Fibroblast of lung (primary cell): ENCODE measurements at places on chromosomes 2 and 18. TPM values are rescaled to one million over a fixed set of nuclear protein-coding genes. Genes with fewer than 3 reads are reported as not detected.

DNA sequence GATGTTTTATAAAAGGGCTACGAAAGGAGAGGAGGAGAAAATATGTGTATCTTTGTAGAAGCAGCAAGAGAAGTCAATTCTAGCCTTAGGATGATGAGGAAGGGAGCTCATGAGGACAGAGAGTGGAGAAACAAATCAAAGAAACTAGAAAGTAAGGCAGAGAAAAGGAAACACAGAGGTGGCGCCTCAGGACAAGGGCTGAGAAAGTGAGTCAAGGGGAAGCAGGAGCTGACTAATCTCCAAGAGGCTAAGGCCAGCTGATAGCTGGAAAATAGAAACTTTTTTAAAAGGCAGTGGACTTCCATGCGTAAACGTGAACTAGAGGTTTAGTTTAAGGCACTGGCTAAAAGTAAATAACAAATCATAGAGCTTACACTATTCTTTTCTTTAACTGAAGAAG, 173.3 kb downstream of the ANKRD44 start:
- H3K4me3 ChIP-seq: no peak overlapping the region
- no peaks in the 10 kb centered on the region for H3K27me3 ChIP-seq
- H3K27ac ChIP-seq: no peak overlapping the region
- H3K36me3 ChIP-seq: no peaks in the 10 kb centered on the region

Gene AQP12A
- not detected in 2 replicates for total RNA-seq

Gene RAD51AP2
- total RNA-seq: under 0.01 and 0.17 TPM in 2 replicates

GRCh38 chr2:59080451-59081181, 839.5 kb upstream of the FANCL start:
- no peaks in the 10 kb centered on the region for H3K36me3 ChIP-seq
- no peak overlapping the region for H3K27ac ChIP-seq
- H3K4me1 ChIP-seq: no peaks in the 10 kb centered on the region
- no peaks in the 10 kb centered on the region for H3K27me3 ChIP-seq
- H3K4me3 ChIP-seq: no peak overlapping the region
- no peak for DNase-seq

DNA sequence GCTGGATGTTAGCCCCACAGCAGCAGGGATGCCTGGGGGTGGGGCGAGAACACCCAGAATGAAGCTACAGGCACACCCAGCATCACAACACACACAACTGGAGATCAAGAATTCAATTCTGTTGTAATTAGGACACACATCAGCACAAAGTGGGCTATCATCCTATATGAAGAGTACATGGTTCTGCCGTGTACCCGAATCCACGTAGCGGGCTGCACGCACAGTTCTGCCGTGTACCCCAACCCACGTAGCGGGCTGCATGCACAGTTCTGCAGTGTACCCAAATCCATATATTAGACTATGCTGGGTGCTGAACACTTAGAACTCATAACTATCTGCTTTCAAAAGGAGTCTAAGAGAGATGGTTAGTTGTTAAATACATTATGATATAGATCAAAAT, 86.5 kb downstream of the EIPR1 start:
- no peaks in the 10 kb centered on the region for H3K36me3 ChIP-seq
- H3K4me1 ChIP-seq: no peaks in the 10 kb centered on the region
- H3K27ac ChIP-seq: no peak overlapping the region
- DNase-seq: no peak
- no peak overlapping the region for H3K4me3 ChIP-seq
- no peaks in the 10 kb centered on the region for H3K27me3 ChIP-seq

DNA sequence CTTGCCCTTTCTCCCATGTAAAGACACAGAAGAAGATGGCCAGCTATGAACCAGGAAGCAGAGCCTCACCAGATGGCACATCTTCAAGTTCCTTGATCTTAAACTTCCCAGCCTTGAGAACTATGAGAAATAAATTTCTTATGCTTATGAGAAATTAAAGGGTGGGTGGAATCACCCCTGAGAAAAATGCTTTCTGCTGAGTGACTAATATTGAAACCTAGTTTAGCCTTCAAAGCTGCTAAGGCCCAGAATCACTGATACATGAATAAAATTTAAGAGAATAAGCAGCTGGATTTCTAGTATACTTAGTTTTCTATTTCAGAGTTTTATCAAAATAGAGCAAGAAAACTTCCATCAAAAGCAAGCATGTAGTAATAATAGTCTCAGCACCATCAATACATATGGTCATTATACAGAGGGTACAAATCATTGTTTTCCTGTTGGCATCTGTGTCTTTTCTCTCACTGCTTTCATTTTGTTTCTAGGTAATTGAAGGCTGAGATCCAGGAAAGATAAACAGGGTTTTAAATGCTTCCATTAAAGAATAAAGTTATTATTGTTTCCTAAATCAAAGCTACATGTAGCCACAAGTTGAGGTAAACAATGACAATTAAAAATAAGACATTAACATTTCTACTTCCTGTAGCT, 53.3 kb upstream of the COL5A2 start:
- H3K4me3 ChIP-seq: no peak overlapping the region
- DNase-seq: no peak
- peaks cover 2% of the 10 kb centered on the region for H3K4me1 ChIP-seq
- no peak overlapping the region for H3K27ac ChIP-seq
- no peaks in the 10 kb centered on the region for H3K36me3 ChIP-seq

Gene TUBB8B
- not detected in 2 replicates for total RNA-seq

- no peaks in the 10 kb centered on the region for H3K36me3 ChIP-seq
- H3K27ac ChIP-seq: no peak overlapping the region
- H3K4me3 ChIP-seq: no peak overlapping the region
Measured at GRCh38 chr2:127173057-127173456, 47.0 kb downstream of the CYP27C1 start.

DNA sequence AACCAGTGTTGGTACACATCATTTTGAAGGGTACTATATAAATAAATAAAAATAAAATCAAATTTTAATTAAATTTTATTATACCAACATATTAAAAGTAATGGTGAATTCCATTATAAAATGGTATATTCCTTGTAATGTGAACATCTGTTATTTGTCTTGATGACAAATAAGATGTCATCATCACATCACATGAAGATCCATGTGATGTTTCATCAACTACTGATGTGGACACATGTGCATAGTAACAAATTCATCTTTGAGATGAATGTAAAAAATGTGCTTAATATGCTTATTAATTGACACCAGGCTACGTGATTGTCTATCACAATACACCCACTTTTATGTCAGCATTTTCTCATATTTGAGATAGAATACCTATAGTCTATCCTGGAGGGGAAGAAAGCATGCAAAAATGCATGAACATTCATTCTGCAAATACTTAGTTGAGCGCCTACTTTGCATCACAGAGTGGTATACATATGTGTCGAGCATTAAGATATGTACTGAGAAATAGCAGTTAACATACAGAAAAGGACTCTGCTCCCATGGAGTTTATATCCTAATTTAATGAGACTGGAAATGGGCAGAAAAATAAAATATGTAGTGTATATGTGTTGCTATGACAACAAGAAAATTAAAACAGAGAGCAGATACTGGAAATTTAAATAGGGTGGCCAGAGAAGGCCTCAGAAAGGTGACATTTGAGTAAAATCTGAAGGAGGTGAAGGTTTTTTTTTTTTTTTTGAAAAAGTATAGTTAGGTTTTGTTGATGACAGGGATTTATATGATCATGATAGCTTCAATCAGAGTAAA, 281.1 kb downstream of the ARHGAP15 start:
- no peaks in the 10 kb centered on the region for H3K36me3 ChIP-seq
- no peak for DNase-seq
- H3K27ac ChIP-seq: no peak overlapping the region
- no peak overlapping the region for H3K4me3 ChIP-seq
- H3K27me3 ChIP-seq: no peaks in the 10 kb centered on the region
- no peaks in the 10 kb centered on the region for H3K4me1 ChIP-seq

Gene C2orf72
- total RNA-seq: 0.33 TPM in 1 of 2 replicates, not detected in the other

DNA sequence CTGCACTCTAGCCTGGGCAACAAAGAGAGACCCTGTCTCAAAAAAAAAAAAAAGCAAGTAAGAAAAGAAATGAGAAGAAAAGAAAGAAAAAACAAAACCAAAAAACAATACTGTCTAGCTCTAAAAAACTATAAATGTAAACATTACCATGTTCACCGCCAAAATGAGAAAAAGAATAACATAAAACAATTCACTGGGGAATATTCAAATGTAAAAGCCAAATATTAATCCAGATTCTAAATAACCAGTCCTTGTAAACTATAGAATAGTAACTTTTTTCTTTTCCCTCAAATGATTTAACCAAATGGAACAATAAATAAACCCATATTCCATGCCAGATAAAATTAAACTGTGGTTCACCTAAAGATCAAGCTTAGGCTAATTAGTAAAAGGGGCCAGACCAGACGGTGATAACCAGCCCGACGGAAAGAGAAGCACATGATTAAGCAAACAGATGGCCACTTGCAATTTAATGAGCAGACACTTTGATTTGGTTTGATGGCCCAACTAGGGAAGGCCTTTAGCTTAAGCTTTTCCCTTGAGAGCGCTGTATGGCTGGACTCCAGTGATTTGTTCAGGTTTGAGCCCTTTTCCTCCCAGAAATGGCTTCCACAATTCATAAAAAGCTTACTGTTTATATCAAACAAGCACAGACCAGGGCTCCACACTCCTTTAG, 39.4 kb upstream of the ZNF397 start:
- H3K27ac ChIP-seq: no peak overlapping the region
- H3K4me1 ChIP-seq: no peaks in the 10 kb centered on the region
- H3K36me3 ChIP-seq: no peaks in the 10 kb centered on the region
- no peak for DNase-seq
- no peak overlapping the region for H3K4me3 ChIP-seq
- no peaks in the 10 kb centered on the region for H3K27me3 ChIP-seq

GRCh38 chr18:35835366-35835765, 137.1 kb upstream of the RMP24 start:
- H3K27me3 ChIP-seq: no peaks in the 10 kb centered on the region
- DNase-seq: no peak
- H3K36me3 ChIP-seq: no peaks in the 10 kb centered on the region
- H3K27ac ChIP-seq: no peak overlapping the region

- no peak for DNase-seq
- no peaks in the 10 kb centered on the region for H3K36me3 ChIP-seq
- H3K27me3 ChIP-seq: peaks cover 13% of the 10 kb centered on the region
- H3K4me1 ChIP-seq: no peaks in the 10 kb centered on the region
Measured at GRCh38 chr2:26534865-26535662, 57.1 kb upstream of the OTOF start.

DNA sequence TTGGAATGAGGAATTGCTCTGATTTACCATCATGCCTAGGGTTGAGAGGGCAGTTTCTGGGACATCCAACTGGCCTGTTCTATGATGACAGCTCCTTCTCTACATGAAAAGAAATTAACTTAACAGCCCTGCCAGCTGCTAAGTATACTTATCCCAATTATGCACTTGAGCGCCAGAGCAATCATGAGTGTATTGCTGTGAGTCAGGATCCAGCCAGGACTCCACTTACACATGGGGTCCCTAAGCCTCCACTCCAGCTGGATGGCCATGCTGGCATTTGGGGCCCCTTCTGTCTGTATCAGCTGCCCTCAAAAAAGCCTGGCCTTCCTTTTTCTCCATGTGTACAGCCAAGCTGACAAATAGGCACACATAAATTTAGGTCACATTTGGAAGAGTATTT, 481.9 kb downstream of the TMX3 start:
- no peak overlapping the region for H3K27ac ChIP-seq
- no peak for DNase-seq
- H3K36me3 ChIP-seq: no peaks in the 10 kb centered on the region
- H3K27me3 ChIP-seq: no peaks in the 10 kb centered on the region
- no peaks in the 10 kb centered on the region for H3K4me1 ChIP-seq
